Foreskin keratinocyte (primary cell): ENCODE measurements at places on chromosomes 16 and 17.
A peak's percentile ranks its signal among the peaks of the same experiment; 100 is the strongest.

DNA sequence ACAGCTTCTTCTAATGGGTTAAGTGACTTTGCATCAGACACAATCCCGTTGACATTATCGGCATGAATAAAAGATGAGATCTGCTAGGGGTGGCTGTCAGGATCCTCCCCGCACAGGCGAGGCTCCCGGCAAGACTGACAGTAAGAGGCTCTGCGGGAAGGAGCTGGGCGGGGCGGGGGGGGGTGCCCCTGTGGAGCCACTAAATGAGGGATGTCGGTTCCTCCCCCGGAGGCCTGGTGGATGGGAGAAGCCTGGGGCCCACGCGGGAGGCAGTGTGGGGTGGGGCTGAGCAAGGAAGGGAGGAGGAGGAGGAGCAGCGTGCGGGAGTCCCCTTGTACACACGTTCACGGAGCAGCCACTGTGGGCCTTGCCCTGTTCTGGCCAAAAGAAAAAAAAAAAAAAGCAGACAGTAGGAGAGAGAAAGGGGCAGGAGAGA lies 190.9 kb upstream of the GSE1 start:
- no peak for DNase-seq

DNA sequence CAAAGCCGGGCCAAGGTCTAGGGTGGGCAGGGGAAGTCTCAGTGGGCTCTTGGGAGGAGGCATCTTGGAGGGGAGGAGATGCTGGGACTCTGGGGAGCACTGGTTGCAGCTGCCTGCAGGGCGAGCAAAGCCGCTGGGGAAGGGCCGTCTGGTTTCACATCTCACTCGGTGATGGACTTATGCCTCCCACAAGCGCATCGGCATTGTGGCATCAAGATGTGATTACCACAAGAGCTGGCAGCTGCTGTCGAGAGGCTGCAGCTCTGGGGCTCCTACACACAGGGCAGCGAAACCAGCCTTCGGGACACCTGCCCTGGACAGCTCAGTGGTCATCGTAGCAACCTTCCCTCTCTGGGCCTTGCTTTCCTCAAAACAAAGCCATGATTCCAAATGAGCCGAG lies 3.1 kb upstream of the KCNJ12 start:
- DNase-seq = no peak

GRCh38 chr16:78034530-78034929 lies 12.2 kb downstream of the CLEC3A start:
- DNase-seq = peak; percentile 46

DNA sequence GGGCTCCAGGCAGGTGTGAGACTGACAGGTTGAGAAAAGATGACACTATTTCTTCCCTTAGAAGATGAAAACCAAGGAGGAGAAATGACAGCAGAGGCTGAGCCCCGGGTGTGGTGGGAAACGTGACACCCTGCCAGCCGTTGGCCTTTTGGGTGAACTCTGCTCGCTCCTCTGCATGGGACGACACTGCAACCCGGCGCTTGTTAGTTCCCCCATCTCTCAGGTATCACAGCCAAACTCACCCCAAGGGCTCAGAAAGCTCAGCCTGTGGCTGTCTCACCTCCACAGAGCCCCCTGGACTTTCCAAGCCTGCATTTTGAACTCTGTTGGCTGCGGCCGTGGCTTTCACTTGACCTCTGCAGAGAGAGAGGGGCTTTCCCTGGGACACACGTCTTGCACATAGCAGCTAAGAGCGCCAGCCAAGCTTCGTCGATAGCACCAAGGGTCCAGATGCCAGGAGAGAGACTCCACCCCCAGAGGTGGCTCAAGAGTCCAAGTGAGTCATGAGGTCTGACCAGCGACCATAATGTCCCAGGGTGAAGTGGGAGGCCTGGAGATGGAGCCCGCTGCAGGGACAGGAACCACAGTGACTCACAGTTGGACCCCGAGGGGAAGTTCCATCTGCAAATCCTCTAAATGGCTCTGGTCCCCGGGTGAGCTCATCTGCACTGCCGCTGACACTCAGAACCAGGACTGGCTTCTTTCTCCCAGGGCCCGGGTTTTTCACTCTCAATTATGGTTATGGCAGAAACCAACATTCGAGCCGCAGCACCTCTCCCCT lies 301.9 kb downstream of the SOX9 start:
- peak; percentile 42 for DNase-seq

- no peak for DNase-seq
Observed at GRCh38 chr17:81693509-81694210, 9.5 kb upstream of the MRPL12 start.

GRCh38 chr17:72580321-72581127 lies 459.7 kb downstream of the SOX9 start:
- peak; percentile 83 for DNase-seq

DNA sequence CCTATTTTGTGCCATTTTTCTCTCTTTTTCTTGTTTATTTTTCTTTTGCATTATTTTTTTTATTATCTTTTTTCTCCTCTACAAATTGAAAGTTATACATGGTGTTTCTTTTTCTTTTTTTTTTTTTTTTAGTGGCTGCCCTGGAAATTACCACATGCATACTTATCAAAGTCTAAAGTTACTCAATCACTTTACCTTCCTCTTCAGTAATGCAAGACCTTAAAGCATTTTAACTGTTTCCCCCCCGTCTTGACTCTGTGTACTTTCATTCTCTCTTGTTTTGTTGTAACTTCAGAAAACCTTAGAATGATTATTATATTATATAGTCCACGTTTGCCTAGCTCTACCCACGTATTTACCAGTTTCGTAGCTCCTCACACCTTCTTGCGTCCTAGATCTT lies 33.3 kb upstream of the SMPD3 start:
- no peak for DNase-seq

DNA sequence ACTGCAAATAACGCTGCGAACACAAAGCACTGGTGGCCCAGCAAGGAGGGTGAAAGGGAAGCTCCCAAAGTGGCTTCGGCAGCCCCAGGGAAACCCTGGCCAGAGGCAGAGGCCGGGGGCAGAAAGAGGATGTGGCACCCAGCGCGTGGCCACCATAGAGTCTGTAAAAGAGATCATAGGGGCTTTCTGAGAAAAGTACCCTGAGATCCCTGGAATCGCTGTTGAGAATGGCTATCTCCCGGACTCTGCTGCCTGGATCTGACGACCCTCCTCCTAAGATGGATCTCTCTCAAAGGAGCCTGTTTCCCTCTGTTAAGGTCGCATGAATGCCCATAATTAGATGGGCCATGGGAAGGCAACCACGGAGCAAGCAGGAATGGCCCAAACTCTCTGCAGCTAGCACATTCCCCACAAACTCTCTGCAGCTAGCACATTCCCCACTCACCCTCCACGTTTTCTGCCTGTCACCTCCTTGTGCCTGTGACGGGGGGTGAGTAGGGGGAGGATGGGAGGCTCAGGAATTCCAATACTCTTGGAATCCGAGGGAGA lies 364.4 kb downstream of the XYLT1 start:
- DNase-seq = no peak

DNA sequence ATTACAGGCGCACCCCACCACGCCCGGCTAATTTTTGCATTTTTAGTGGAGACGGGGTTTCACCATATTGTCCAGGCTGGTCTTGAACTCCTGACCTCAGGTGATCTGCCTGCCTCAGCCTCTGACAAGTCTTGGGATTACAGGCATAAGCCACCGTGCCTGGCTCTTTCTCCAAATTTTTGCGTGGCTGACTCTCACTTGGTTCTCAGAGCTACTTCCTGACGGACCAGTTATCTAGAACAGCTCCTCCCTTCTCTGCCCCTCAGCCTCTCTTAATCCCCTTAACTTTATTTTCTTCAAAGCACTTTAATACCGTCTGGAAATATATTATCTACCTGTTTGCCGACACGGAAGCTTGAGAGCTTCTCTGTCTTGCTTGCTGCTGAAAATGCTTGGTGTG lies 4.2 kb downstream of the YPEL2 start:
- no peak for DNase-seq

DNA sequence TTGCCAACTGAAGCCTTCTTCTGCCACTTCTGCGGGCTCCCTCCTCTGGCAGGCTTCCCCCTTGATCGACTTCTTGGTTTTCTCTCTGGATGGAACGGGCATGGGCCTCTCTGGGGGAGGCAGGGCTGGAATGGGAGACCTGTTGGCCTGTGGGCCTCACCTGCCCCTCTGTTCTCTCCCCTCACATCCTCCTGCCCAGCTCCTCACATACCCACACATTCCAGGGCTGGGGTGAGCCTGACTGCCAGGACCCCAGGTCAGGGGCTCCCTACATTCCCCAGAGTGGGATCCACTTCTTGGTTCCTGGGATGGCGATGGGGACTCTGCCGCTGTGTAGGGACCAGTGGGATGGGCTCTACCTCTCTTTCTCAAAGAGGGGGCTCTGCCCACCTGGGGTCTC lies 6.5 kb upstream of the LASP1NB start:
- DNase-seq = no peak

GRCh38 chr17:67253384-67253783 lies 8.4 kb upstream of the HELZ start:
- DNase-seq = peak; percentile 91

DNA sequence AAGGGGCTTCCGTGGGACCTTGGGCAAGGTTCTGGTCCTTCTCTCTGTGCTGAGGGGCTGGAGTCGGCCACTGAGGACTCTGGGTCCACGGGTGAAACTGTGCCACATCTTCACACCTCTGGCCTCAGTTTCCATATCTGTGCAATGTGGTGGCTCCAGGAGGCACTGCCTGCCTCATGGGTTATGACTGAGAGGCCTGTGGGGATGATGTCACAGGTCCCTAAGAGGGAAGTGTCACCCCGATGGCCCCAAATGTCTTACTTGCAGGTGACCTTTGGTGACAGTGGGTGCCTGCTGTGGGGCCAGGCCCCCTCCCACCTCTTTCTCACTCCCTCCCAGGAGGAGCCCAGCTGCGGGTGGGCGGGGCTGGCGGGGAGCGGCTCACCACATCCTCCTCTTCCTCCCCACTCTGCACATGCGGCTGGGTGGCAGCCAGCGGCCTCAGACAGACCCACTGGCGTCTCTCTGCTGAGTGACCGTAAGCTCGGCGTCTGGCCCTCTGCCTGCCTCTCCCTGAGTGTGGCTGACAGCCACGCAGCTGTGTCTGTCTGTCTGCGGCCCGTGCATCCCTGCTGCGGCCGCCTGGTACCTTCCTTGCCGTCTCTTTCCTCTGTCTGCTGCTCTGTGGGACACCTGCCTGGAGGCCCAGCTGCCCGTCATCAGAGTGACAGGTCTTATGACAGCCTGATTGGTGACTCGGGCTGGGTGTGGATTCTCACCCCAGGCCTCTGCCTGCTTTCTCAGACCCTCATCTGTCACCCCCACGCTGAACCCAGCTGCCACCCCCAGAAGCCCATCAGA lies at the start of gene IL21R:
Gene IL21R, plus strand, starts transcription at position 407 of the 801 bp plus-strand sequence. CDS start 27,898 bp downstream, outside the sequence.
- no peak for DNase-seq

DNA sequence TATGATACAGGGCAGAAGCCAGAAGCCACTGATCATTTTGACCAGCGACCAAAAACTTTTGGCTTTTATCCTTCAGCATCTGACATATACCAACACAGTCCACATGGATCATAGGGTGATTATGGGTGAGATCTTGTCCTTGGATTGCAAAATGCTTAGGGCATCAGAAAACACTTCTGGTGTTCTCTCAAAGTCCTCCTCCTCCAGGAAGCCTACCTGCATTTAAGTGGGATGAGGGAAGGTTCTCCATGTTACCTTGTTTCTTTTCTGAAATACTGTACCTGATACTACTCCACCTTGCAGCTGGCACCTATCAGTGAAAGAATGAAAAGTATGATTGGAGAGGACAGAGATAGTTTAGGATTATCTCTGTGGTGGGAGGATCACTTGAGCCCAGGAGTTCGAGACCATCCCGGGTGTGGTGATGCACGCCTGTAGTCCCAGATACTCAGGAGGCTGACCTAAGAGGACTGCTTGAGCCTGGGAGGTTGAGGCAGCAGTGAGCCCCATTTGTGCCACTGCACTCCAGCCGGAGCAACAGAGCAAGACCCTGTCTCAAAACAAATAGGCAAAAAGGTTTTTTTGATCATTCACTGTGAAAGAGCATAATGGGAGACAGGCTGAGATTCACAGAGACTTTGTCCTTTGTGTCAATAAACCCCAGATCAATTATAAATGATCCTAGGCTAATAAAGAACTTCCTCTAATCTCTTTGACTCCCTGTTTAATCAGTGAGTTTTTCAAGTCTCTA lies 46.8 kb upstream of the B4GALNT2 start:
- DNase-seq = no peak

DNA sequence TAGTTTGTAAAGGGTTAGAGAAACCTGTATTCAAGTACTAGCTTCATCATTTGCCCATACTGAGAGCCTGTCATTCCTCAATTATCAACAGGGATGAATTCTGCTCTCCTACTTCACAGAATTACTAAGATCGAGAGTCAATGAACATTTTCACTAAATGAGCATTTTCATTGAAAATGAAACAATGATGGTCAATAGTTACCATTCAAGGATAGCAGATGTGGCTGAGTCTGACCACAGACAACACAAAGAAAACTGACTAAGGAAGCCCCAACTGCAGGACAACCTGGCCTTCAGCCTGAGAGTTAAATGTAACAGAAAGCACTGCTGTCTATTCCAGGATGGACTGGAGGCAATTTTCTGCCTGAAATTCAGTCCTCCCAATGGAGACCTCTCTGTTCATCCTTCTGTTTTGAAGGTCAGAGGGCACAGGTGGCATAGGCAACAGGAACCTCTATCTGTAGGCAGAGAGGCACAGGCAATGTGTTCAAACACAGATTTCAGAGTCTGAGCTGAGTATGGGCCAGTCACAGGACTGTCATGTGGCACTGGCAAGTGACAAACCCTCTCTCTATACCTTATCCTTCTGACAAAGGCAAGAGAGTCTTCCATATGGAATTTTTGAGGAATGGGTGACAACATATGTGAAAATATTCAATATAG lies 19.5 kb downstream of the TRAF4 start:
- no peak for DNase-seq

DNA sequence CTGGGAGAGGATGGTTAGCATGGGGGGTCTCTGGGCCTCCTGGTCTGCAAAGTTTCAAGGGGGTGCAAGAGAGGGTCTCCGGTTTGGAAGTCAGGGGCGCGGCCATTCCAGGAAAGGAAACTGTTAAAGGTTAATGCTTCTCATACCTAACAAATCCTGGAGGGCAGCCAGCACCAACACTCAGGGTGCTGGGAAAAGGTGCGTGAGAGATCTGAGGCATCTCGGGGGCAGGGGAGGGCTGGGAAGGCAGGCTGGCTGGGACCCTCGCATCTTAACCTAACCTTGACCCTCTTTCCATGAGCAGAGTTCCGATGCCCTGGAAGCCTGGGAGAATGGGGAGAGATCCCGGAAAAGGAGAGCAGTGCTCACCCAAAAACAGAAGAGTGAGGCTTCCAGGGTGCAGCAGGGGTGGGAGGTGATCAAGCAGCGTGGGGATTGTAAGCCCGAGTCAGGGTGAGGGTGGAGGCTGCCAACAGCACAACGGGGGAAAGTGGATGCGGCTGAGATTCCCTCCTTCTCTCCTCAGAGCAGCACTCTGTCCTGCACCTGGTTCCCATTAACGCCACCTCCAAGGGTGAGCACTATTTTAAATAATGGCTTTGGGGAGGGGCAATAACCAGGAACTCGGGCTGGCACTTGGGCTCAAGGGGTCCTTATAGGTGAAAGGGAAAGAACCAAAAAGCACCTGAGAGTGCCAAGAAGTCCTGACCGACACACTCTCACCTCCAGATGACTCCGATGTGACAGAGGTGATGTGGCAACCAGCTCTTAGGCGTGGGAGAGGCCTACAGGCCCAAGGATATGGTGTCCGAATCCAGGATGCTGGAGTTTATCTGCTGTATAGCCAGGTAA lies 996 bp downstream of the TNFSF13 start:
- no peak for DNase-seq
